Activated naive CD4-positive, alpha-beta T cell treated with anti-CD3 and anti-CD28 coated beads, Interleukin-2, amount 50 U/mL, for 16 hours (primary cell): ENCODE measurements at places on chromosomes 12 and 14.

GRCh38 chr14:95901054-95901453 lies 24.4 kb downstream of the TUNAR start:
- DNase-seq, result no peak

DNA sequence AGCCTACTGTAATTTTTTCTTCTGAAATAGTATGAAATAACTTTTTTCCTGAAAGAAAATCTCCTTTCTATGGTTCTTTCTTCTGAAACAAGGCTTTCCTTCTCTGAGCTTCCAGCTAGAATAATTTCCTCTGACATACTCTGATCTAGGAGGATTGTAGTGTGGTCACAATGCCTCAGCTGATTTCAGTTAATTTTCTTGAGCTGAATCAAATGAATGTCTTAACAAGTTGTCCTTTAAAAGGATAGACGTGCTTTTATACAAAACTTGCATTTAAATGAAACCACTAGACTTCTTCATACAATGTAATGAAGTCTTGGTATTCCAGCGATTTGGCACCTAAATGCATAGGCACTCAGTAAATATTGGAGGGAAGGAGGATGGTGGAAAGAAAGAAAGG lies 94.4 kb downstream of the BICD1 start:
- no peak for DNase-seq

- DNase-seq, result no peak
These were observed 3.9 kb upstream of the HSPA2 start for GRCh38 chr14:64536488-64537245.

- DNase-seq, result no peak
These were observed 432.9 kb downstream of the ZFP36L1 start for GRCh38 chr14:68359837-68360552.

DNA sequence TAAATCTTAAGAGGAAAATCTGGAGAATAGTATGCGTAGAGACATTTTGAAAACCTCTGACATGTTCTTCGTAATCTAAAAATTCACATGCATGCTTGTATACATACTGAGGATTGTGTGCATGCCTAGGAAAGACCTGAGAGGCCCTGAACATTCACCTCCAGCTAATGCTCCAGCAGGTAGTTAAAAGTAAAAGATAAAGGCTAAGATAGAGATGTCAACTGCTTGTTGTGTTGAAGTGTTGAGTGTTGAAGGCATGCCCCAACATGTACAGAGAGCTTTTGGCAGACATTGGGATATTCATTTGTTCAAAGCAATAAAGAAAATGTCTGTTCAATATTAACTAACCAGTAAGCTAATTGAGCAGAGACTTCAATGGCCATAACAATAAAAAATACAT lies 118.6 kb upstream of the SYT1 start:
- no peak for DNase-seq

DNA sequence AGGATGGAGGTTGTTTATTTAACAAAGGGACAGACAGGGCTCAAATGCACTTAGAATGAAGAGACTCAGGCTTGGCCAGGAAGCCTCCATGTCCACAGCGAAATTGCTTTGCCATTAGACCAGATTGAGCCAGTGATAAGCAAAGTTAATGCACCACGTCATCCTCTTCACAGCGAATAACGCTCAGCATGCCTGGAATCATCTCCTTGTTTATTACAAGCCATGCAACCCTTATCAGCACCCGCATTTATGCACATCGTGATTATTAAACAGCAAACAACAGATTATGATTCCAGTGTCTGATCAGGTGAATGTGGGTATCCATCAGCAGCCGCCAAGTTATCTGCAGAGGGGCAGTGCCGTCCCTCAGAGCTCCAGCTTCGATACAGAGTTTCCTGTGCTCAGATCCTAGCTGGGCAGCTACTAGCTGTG lies 175.0 kb upstream of the TMEM132C start:
- DNase-seq, result no peak

- no peak for DNase-seq
These were observed at the start of gene MMP14 for GRCh38 chr14:22836301-22837113. Gene MMP14 (plus strand): TSS chr14:22836585. CDS start chr14:22836818, 233 bp downstream.

GRCh38 chr14:75427126-75427481 lies 718 bp upstream of the JDP2 start:
- peak; percentile 13 for DNase-seq

DNA sequence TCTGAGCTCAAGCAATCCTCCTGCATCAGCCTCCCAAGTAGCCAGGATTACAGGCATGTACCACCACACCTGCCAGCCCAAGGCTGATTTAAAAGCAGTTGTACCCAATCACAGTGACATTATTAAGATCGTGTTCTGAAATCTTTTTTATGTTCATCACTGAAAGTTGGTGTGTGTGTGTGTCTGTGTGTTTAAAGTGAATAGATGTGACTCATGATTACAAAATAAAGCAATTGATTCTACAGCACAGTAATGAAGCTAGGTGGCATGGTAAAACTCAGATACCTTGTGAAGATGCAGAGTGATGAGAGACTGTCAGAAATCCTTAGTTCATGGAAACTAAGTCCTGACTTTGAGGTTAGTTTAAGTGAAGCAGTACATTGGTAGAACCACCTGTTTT lies 74.2 kb upstream of the ATP2B1 start:
- no peak for DNase-seq

DNA sequence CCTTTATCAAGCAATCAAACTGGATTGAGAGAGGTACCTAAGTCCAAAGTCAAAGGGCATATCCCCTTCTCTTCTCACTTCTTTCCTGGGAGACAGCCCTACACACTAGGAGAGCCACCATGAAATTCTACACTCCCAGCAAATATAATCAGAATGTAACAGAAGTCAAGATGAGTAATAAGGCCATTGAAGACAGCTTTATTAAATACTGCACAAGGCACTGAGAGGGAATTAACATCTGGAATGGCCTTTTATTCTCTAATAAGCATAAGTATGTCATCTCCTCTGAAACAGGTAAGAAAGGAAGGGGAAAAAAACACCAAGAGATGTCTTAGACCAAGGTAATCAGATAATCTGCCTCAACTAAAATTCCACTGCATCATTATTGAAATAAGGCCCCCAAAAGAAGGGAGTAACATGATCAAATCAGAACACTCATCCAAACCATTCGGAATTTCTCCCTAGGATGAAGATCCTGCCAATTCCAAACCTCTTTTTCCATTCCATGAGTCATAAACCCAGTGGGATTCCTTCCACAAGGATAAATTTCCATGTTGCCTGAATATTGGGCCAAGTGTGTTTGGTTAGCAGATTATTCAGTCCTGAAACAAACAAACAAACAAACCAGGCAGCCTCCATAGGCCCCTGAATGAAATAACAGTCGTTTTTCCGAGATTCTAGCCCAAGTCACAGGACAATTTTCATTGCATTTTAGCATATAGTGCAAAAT lies 19.9 kb downstream of the SLC35F4 start:
- DNase-seq, result no peak

DNA sequence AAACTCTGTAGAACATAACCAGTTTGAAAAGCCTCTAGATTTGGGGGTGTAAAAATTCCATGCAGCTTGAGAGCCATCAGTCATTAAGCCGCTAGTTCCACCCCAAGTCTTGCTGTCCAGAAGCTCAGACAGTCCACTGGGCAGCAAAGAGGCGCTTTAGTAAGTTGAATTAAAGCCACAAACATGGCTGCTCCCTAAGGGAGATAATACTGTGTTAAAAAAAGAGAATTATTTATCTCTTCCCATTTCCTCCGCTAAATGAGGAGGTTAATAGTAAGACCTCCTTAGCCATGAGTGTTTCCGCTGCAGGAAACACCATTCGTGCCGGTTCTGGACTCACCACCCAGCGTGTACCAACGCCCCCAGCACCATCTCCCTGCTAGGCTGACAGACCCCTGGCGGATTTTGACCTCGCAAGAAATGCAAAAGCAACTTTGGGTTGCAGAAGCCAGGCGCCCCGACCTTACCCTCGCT lies 536 bp downstream of the TM7SF3 start:
- no peak for DNase-seq

DNA sequence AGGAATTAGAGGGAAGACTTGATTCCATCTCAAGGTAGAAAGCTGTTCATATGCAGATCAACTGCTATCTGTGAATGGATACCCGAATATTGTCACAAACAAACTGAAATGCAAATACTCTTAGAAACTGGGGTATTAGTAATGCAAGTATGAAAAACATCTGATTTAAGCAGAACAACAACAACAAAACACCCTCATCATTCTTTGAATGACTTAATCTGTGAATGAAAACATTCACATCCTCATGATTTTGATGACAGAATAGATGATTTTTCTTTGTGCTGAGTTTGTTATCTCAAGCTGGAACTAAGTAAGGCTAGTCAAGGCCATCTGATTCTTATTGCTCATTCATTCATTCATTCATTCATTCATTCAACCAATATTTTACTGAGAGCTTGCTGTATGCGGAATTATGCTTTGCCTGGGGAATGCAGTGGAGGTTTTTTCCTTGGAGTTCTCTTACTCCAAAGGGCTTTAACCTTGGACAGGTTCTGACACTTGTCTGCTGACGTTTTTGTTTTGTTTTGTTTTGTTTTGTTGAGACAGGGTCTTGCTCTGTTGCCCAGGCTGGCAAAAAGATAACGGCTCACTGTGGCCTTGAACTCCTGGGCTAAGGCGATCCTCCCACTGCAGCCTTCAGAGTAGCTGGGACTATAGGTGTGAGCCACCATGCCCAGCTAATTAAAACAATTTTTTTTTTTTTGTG lies 23.3 kb downstream of the OR10G3 start:
- DNase-seq, result no peak

DNA sequence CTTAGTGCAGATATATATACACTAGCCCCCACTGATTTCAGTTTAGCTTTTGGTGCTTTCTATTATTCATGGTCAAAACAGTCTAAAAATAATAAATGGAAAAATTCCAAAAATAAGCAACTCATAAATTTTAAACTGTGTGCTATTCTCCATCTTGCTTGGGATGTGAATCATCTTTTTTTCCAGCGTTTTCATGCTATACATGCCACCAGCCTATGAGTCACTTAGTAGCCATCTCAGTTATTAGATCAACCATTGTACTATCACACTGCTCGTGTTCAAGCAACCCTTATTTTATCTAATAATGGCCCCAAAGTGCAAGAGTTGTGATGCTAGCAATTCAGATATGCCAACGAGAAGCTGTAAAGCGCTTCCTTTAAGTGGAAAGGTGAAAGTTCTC lies 73.9 kb upstream of the KRR1 start:
- no peak for DNase-seq

- DNase-seq, result no peak
These were observed 10.0 kb downstream of the TUBA1B start for GRCh38 chr12:49121047-49121696.

GRCh38 chr12:20409607-20410377 lies 41.5 kb downstream of the PDE3A start:
- no peak for DNase-seq

- no peak for DNase-seq
These were observed 35.2 kb upstream of the LHX5 start for GRCh38 chr12:113506867-113507266.

- DNase-seq, result peak; percentile 20
These were observed 91.9 kb downstream of the TMEM30B start for GRCh38 chr14:61188978-61189808.

DNA sequence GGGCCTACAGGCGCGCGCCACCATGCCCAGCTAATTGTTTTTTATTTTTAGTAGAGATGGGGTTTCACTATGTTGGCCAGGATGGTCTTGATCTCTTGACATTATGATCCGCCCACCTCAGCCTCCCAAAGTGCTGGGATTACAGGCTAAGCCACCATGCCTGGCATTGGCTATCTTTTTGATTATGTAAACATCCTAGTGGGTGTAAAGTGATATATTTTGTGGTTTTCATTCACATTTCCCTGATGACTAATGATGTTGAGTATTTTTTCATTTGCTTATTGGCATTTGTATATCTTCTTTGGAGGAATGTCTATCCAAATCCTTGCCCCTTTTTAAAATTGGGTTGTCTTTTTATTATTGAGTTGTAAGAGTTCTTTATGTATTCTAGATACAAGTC lies 16.3 kb downstream of the CREBL2 start:
- DNase-seq, result no peak

DNA sequence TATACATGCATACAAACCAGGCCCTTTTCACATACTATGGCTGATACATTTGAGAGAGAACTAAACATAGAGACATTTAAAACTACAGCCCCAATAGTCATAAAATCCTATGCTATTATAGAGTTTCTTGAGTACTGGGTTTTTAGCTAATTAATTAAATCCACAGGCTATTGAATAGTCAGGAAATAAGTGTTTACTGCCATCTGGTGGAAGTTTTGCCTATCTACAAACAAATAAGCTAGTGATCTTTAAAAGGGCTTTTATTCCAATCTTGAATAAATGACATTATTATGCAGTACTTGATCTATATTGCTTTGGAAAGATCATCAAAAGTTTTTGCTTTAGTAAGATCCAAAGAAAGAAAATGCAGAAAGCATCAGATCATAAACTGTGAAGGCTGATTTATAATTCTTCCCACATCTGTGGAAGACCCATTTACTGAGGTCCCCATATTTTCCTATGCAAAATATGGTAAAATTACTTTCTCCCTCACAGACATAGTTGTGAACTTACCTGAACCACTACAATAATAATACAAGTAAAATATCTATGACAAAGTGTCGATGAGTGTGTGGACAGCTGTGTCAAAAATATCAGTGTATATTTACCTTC lies 131.3 kb downstream of the ITPR2 start:
- DNase-seq, result no peak
